ENCODE measurements at places on chromosomes 4 and X.

DNA sequence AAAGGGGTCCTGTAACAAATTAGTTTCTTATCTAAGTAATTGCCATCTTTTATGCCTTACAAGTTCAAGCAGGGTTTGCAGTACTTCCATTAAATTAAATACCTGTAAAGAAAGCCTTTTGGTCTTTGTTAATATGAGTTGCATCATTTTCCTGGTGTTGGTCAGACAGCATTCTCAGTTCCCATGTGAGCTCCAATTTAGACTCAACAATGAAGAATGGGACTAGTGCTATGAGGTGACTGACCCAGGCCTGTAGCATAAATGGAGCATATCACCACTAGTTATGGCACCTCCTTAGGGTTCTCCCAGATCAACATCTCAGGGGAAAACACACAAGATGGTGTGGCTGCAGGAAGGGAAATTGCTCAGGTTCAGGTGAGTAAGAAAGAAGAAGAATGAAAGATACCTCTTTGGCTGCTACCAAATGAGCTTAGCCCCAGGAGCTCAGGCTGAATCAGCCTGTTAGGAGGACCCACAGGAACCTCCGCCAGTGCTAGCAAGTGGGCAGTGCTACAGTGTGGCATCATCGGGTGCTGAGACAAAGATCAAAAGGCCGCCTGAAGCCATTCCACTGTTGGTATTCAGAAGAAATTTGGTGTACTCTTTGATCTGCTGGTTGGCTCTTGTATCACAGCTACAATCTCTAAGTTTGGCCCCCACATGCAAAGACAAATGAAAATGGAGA, 1.8 kb downstream of the TTC29 start:
- H3K36me3 ChIP-seq, result no peaks in the 10 kb centered on the region
- no peak overlapping the region for H3K27ac ChIP-seq
- no peaks in the 10 kb centered on the region for H3K27me3 ChIP-seq

DNA sequence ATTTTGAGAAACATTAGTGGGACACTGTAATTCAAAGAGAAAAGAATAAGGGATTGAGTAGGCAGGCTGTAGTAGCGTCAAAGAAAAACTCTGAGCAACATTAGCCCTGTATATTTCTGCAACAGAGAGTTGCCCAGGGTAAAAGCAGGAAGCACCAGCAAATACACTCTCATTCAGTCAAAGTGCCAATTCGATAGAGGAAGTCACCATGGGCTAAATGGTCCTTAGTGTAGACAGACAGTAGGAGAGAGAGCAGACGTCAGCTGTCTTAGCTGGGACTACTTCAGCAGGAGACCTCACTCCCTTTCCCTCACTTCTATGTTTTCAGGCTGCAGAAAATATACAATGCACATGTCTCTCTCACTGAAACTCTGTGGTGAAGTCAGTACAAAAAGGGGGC, 2073.8 kb upstream of the TENM3 start:
- H3K4me1 ChIP-seq, result no peaks in the 10 kb centered on the region
- H3K27me3 ChIP-seq, result no peaks in the 10 kb centered on the region
- no peaks in the 10 kb centered on the region for H3K36me3 ChIP-seq
- DNase-seq, result no peak

GRCh38 chrX:56795309-56795868, 66.3 kb downstream of the NBDY start:
- H3K27ac ChIP-seq, result no peak overlapping the region
- no peak overlapping the region for H3K4me3 ChIP-seq
- H3K4me1 ChIP-seq, result peaks cover 15% of the 10 kb centered on the region
- no peak for DNase-seq

DNA sequence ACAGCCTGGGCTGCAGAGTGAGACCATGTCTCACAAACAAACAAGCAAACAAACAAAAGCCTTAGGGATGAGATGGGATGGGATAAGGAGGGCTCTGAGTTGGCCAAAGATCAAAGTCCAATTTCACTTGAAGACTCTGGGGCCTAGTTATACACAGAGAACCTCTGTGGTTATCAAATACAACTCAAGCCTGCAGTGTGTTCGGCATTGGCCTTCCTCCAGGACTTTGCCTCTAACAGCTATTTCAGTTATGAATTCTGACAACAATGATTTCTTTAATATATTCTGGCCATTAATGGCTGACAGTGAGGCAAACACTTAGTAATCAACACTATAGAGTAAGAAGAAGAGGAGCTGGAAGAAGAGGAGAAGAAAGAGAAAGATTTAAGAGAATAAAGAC, 171.1 kb downstream of the PDGFRA start:
- no peaks in the 10 kb centered on the region for H3K4me1 ChIP-seq
- H3K36me3 ChIP-seq, result no peaks in the 10 kb centered on the region
- DNase-seq, result no peak

DNA sequence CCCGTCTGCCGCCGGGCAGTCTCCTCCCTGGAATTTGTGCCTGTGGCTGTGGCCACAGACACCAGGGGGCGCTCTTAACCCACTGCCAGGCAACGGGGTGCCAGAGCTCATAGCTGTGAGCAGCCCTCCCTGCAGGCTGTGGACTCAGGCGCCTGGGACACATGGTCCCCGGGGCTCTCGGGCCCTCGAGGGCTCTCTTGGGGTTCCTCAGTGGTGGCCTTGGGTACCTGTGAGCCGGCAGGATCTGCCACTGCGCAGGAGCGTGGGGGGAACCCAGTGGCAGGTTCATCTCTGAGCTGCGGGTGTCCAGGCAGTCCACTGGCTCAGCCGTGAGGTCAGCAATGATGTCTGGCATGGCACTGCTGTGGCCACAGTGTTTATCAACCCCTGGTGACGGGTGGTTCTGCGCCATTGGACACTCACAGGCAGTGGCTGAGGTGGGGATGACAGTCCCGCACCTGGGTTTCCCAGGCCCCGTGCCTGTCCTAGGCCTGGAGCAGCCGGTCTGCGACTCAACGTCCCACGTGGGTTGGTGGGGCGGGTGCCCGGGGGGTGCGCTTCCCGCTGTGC, 37.2 kb downstream of the PCGF3 start:
- no peak overlapping the region for H3K27ac ChIP-seq
- no peaks in the 10 kb centered on the region for H3K27me3 ChIP-seq
- H3K36me3 ChIP-seq, result no peaks in the 10 kb centered on the region
- no peaks in the 10 kb centered on the region for H3K4me1 ChIP-seq
- no peak overlapping the region for H3K4me3 ChIP-seq

- no peak overlapping the region for H3K27ac ChIP-seq
- DNase-seq, result no peak
- H3K27me3 ChIP-seq, result no peaks in the 10 kb centered on the region
- no peaks in the 10 kb centered on the region for H3K4me1 ChIP-seq
- no peak overlapping the region for H3K4me3 ChIP-seq
Measured at GRCh38 chr4:28238876-28239275, 1378.2 kb downstream of the STIM2 start.

- no peak overlapping the region for H3K4me3 ChIP-seq
- no peaks in the 10 kb centered on the region for H3K36me3 ChIP-seq
- no peak for DNase-seq
- H3K27ac ChIP-seq, result no peak overlapping the region
Measured at GRCh38 chrX:103415068-103415467, 38.7 kb downstream of the BEX3 start.

GRCh38 chr4:151644622-151645021, 116.2 kb downstream of the GATB start:
- no peaks in the 10 kb centered on the region for H3K4me1 ChIP-seq
- H3K4me3 ChIP-seq, result no peak overlapping the region
- H3K27ac ChIP-seq, result no peak overlapping the region
- H3K27me3 ChIP-seq, result no peaks in the 10 kb centered on the region
